Activated CD4-positive, alpha-beta T cell treated with anti-CD3 and anti-CD28 coated beads for 48 hours (primary cell): ENCODE measurements at places on chromosomes 6 and 20.

DNA sequence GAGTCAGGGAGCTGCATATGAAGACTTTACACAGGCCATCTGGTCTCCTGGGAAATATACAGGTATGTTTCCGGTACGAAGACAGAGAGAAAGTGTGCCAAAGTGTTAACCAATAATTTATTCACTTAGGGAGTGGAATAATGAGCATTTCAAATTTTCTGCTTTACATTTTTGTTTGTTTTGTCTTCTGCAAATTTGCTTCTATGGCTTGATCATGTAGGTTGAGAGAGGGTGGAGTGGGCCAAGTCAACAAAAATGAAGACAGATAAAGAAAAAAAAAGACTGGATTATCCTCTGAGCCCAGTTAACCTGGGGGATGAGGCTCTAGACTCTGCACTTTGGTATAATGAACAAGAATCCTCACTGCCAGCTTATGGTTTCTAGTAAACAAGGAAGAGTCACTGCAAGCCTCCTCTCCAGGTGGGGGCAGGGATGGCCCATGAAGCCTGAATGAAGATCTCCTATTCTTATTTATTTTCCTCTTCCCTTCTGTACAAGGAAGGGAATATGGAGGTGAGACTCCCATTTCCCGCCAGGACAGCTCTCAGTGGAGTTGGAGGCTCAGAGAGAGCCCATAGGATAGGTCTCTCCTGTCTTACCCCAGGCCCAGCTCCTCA is 37.7 kb downstream of the KCNK17 start:
- DNase-seq = no peak

DNA sequence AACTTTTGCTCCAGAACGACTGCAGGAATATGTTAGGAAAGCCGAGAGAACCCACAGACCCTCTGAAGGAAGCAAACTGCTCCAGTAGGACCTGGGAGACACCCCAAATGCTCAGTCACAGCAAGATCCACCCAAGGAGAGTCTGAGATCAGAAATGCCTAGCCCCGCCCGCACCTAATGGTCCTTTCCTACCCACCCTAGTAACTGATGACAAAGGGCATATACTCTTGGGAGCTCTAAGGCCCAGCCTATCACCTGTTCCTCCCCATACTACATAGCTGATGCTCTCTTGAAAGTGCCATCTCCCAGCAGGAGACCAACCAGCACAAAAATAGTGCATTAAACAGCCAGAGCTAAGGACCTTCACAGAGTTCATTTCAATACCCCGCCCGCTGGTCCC is 67.6 kb downstream of the CD2AP start:
- no peak for DNase-seq

DNA sequence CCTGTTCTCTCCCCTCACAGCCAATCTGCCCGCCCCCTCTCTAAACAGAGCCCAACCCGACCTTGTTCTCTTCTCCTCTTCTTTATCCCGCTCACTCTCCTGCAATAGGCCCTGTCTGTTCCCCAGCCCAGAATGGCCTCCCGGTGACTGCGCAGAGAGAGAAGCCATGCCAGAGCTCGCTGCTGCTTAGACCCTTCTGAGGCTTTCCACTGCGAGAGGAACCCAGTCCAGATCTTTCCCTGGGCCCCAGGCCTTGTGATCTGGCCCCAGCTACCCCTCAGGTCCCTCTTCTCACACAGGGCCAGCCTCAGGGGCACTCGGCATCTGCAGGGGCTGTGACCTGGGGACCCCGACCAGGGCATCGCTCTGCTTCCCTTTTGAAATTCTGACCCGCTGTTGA is 58.1 kb downstream of the TMEM242 start:
- DNase-seq = no peak

DNA sequence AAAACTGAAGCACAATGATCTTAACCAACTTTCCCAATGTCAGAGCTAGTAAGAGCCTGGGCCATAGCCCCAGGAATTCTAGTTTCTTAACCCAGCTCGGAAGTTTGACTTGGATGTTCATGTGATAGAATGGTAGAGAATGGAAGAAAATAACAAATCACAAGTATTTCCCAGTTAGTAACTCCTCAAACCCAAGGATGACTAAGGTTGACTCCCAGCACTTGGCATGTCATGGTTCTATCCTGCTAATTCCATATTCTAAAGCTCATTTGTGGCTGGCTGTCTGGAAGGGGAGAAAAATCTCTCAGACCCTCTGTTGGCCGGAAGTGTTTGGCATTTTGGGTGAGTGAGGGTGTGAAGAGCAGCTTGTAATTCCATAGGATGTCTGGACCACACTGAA is 248.7 kb downstream of the RFPL4B start:
- no peak for DNase-seq

GRCh38 chr6:110183292-110183885 is 3.2 kb downstream of the CDC40 start:
- no peak for DNase-seq

DNA sequence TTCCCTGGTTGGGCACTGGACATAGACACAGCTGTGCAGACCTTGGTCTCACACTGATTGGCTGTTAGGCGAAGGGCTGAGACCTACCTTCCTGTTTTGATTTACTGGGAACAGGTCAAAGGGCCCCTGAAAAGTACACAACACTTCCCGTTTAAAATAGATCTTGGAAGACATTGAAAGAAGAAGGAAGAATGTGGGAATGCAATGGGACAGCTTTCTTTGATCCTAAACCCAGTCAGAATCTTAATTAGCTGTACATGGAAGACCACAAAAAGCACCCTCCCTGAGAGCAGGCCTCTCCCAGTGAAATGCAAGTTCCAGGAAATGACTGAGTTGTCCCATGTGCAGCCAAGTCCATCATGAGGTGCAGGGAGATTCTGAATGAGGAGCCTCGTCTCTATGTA is 83.6 kb upstream of the EXOC2 start:
- no peak for DNase-seq

GRCh38 chr6:49336514-49337131 is 126.4 kb downstream of the MMUT start:
- no peak for DNase-seq

- no peak for DNase-seq
Measured at GRCh38 chr6:108644252-108644651, 83.5 kb downstream of the FOXO3 start.

- DNase-seq = no peak
Measured at GRCh38 chr6:21423106-21423854, 170.3 kb upstream of the SOX4 start.

GRCh38 chr6:69784595-69785377 is 12.0 kb downstream of the LMBRD1 start:
- DNase-seq = no peak

DNA sequence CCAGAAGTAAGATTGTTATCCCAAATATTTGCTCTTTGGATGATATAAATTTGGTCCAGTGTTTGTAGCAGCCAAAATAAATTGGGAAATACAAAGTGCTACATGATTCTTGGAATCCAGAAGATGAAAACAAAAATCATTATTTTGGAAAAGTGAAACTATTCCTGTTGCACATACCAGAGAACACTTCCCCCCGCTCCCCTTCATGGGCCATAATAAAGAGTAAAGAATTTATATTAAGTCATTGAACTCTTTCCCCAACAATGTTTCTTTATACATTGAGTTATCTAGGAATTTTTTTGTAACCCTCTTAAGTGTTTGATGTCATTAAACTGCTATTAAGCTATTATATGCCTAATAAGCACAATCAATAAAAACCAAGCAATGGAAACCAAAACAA is 490.4 kb upstream of the HS3ST5 start:
- no peak for DNase-seq

- peak; percentile 4 for DNase-seq
Measured at GRCh38 chr6:156164701-156165452, 612.3 kb upstream of the ARID1B start.

GRCh38 chr20:62500237-62500864 is 24.6 kb upstream of the GATA5 start:
- DNase-seq = peak; percentile 88

GRCh38 chr6:5667737-5668136 is 339.0 kb downstream of the NRN1 start:
- no peak for DNase-seq

DNA sequence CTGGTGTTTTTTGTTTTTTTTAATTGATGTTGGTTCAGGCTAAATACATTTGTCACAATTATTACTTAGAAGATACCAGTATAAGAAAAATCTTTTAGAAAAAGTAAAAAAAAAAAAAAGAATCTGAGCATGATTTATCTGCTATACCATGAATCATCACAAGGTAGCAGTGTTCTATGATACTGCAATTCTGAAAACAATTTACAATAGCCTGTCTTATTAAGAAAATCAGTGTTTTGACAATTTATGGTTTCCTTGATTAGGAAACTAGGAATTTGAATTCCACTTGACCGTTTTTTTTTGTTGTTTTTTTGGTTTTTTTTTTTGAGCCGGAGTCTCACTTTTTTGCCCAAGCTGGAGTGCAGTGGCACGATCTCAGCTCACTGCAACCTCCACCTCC is 9.3 kb upstream of the MAK start:
- no peak for DNase-seq

GRCh38 chr20:38180781-38181180 is 15.7 kb upstream of the TGM2 start:
- no peak for DNase-seq

DNA sequence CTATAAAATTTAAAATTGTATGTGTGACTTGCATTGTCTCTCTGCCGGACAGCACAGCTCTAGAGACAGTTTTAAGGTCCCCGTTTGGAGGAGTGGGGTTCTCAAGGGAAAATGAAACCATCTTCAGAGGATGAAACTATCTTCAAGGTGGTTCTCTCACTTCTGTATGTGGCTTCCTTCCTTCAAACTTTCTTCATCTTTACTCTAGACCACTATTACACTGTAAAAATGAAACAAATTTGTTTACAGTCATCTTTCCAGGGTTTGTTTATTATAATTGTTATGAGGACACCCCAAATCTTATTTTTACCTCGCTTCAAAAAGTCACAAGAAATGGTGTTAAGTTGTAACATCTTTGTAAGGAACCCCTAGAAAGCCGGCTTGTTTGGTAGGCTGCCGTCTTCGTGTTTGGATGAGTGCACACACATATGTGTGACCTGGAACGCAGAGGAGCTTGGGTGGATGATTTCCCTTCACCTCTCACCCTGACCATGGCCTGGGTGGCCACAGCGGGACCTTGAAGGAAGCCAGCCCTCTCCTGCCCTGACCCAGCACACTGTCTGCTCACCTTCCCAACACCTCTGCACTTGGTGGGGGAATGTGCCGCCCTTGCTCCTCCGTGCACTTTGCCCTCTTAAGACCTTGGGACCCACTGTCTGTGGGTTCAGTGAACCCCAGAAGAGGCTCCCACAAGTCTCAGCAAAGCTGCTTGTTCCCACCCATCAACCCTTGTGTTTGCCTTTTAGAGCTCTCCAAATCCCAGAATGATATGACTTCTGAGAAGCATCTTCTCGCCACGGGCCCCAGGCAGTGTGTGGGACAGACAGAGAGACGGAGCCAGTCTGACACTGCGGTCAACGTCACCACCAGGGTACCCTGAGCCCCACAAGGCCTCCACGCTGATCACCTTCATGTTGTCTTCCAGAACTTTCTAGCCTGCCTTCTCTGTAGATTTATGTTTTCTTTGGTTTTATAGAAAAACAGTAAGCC is 67.8 kb downstream of the SYTL3 start:
- DNase-seq = no peak

GRCh38 chr6:112441607-112442006 is 94.5 kb downstream of the RFPL4B start:
- DNase-seq = no peak

DNA sequence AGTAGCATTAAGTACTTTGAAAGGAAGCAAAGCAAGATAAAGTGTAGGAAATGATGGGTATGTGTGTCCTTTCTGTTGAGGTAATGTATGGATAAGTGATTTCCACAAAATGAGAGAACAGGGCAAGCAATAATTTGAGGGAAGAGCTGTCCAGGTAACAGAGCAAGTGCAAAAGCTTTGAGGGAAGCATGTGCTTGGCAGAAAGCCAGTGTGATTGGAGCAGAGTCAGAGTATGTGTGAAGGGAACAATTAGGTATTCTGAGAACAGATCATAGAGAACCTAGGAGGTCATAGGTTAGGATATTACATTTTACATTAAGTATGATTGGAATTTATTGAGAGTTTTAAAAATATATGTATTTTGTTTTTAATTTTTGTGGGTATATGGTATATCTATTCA is 30.2 kb upstream of the MAN1A1 start:
- no peak for DNase-seq

DNA sequence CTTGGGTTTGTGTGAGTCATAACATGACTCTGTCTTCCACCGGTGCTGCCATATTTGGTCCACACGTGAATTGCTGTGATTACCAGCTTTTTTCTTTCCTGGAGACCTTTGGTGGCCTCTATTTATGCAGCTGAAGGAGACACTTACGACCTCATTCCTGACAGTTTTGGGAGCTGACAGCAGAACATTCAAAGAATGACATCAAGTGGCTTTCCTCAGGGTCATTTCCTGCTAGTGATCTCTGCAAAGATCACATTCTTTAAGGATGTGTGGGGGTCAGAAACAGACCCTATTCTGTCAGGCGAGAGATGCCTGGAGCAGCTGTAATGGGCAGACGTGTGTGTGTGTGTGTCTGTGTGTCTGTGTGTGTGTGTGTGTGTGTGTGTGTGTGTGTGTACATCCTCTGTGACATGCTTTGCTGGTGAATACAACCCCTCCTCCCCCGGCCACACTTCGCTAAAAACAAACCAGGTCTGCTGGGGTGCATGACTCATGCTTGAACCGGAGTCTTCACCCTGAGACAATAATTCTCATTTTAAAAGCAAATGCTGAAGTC is 115.6 kb downstream of the TMEM170B start:
- peak; percentile 64 for DNase-seq

- peak; percentile 82 for DNase-seq
Measured at GRCh38 chr6:13873288-13874190, 51.2 kb upstream of the RNF182 start.

DNA sequence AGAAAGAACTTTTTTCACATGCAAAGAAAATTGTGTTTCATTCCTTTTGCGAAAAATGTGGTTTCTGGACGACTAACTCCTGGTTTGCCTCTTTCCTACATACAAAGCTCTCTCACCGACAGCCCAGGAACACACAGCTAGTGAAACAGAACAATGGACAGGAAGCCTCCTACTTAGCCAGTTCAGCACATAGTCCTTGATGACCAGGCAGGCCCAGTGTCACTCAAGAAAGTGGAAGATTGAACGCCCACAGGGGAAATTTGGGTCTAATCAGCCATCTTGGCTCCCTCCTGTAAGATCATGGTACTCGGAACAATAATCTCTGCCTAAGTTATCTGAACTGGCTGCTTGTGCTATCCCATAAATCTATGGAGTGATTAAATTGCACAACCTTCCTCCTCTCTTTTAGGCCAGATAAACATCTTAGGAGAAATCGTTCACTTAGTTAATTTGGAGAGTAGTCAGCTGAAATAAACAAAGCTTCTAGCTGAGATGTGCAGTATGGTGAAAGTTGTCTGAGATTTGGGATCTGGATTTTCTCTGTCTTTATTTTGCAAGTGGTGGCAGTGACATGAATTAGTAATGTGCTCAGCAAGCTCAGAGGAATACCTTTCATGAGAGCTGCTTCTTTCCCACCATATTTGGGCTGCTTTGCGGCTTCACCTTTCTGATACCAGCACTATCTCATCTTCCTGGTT is 147.0 kb downstream of the MTFR2 start:
- DNase-seq = no peak

GRCh38 chr6:12318749-12319148 is 28.6 kb downstream of the EDN1 start:
- DNase-seq = no peak
